ENCODE measurements at places on chromosomes 3 and 15.

GRCh38 chr3:48187579-48188265 is 495 bp downstream of the CDC25A start:
- DNase-seq = no peak

DNA sequence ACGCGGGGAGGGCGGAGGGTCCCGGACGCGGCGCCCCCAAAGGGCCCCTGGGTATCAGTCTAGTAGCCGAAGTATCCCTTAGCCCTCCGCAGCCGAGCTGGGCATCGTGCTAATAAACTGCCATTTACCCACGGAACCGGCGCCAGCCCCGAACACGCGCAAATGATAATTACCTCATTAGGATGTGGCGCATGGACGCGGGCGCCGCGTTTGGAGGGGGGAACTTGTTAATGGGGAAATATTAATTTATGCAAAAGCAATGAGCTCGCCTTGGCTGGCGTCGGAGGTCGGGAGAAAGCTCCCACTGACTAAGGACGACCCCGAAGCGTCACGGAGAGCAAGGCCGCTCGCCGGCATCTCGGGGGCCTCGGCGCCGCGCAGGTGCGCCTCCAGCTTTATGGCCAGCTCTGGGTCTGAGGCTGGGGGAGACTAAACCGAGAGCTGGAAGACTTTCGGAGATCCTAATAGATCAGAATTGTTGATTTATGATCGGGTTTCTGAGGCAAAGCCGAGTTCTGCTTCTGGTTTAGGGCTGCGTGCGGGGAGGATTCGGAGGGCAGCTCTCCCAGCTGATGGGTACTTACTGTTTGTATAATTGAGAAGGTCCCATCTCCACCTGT is 474 bp upstream of the FEZF2 start:
- no peak for DNase-seq

GRCh38 chr3:37074178-37074577 is 80.9 kb downstream of the MLH1 start:
- DNase-seq = no peak

- no peak for DNase-seq
Observed at GRCh38 chr3:149356630-149357029, 20.8 kb downstream of the TM4SF1 start.

DNA sequence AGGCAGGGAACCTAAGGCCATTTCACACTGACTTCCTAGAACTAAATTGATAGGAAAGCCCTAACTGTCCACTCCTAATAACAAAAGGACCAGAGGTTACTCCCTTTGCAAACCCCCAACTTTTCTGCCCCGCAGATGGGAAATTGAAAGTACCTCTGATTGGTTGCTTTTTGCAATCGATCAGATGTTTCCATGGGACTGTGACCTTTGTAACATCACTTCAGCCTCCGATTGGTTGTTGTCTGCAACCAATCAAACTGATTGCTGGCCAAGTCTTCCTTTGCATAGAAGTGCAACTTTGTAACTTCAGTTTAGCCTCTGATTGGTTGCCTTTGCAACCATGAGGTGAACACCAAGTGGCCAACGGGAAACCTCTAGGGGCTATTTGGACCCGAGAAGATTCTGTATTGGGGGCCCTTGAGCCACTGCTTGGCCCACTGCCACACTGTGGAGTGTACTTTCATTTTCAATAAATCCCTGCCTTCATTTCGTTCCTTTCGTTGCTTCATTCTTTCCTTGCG is 11.3 kb upstream of the KNL1 start:
- no peak for DNase-seq

GRCh38 chr3:29614954-29615353 is 334.1 kb downstream of the RBMS3 start:
- no peak for DNase-seq

DNA sequence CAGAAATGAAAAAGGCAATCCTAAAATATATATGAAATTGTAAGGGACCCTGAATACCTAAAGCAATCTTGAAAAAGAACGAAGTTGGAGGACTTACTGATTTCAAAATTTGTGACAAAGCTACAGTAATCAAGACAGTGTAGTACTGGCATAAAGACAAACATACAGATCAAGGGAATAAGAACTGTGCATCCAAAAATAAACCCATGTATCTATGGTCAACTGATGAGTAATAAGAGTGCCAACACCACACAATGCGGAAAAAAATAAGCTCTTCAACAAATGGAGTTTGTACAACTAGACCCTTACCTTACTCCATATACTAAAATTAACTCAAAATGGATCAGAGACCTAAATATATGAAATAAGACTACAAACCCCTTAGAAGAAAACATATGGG is 29.6 kb downstream of the GSK3B start:
- no peak for DNase-seq

DNA sequence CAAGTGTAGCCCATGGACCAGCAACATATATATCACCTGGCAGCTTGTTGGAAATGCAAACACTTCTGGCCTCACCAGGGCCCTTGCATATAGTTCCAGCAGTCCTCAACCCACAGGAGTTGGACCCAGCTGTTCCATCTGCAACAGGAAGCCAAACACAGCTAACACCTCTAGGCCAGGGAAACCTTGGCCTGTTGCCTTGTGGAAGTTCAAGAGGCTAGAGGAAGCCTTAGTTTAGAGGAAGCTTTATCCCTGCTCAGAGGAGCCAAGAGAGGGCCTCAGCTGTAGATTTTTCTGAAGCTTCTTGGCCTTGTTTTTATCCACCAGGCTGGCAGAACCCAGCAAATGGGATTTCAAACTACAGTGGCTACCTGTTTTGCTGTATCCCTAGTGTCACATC is 11.4 kb downstream of the FHIT start:
- no peak for DNase-seq

DNA sequence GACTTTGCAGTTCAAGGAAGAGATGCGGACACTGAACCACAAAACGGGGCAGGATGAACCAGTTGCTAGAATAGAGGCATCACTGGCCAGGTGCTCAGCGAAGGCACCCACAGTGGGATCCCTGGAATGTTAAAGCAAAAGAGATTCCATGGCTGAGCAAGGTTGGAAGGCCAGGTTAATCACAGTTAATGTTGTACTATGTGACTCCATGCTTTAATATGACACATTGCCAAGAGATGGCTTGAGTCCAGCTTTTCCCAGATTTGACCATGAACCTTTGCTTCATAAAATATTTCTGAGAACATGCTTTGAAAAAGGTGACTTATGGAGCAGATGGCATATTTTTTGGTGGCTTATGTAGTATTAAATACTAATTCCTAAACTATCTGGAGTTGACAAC is 76.2 kb upstream of the CMTM7 start:
- DNase-seq = no peak

GRCh38 chr3:68706536-68706935 is 225.8 kb downstream of the TAFA4 start:
- no peak for DNase-seq

DNA sequence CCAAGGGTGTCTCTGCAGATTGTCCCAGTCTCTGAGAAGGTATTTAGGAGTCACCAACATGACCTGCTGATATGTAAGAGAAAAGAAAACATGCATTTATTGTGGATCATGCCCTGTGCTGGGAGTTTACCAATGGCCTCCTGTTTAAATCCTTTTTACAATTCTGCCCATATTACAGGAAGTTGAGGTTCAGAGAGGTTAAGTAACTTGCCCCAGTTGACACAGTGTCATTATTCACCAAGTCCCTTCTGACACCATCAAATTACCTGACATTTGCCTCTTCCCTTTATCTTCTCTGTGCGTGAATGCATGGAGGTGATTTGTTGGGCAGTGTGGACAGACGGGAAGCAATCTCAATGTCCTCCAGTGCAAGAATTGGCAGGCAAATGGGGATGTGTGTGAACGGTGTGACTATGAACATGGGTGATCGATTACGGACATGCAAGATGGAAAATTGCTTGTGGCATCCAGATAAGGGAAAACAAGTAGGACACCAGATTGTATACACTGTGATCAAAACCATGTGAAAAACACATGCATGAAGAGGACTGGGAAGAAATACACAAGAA is 27.3 kb downstream of the ZNF710 start:
- no peak for DNase-seq

DNA sequence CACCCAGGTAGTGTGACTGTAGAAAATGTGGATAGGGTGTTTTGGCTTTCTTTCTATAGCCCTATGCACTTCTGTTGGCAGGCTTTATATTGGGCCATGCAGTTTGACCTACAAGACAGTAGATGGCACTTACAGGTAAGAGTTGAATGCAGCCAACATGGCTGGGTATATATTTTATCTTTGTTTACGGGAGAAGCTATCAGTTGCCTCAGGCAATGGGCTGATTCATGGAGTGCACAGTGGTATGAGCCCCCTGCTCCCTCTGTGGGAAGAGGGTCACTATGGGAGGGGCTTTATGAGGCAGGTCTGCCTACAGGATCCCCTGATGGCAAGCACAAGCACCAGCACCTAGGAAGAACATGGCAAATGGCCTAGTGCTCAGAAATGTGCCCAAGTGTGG is 301.2 kb upstream of the CDIN1 start:
- DNase-seq = no peak

GRCh38 chr3:143155756-143156155 is 36.2 kb downstream of the CHST2 start:
- DNase-seq = no peak

DNA sequence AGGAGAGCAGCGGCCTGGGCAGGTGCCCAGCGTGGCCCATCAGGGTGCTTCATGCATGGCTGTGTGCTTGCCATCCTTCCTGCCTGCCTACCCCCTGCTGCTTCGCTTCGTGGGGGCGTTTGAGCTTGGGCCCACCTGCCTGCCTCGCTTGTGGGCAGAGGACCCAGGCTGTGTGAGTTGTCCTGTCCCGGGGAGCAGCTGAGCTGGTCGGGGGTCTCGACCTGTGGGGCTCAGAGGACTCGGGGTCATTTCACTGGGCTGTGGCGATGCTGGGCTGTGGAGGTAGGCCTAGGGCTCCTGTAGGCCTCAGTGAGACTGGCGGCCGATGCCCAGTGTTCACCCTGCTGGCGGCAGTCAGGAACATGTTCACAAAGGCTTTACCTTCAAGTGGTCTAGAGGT is 12.1 kb upstream of the STAB1 start:
- no peak for DNase-seq

DNA sequence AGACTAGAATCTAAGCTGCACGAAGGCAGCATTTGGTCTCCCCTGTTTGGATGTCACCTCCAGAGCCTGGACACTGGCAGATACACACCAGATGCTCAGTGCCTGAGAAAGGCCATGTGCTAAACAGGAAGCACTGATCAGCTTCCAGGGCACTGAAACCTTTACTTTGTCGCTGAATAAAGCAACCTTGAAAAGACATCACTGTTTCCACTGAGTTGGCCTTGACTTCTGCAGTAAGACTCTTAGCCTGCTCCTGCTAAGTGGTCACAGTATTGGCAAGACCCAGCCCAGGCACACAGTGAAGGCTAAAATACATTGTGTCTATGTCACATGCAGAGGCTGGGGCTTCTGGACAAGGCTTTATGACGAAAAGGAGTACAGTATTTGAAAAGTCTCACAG is 104.3 kb upstream of the ICE2 start:
- peak; percentile 24 for DNase-seq

GRCh38 chr3:195739561-195740111 is 18.9 kb downstream of the MUC20 start:
- no peak for DNase-seq

- no peak for DNase-seq
Observed at GRCh38 chr3:12681943-12682390, 18.1 kb upstream of the RAF1 start.

GRCh38 chr3:35422101-35422500 is 217.2 kb upstream of the ARPP21 start:
- no peak for DNase-seq

GRCh38 chr15:79451361-79451999 is 19.3 kb downstream of the MINAR1 start:
- DNase-seq = no peak

DNA sequence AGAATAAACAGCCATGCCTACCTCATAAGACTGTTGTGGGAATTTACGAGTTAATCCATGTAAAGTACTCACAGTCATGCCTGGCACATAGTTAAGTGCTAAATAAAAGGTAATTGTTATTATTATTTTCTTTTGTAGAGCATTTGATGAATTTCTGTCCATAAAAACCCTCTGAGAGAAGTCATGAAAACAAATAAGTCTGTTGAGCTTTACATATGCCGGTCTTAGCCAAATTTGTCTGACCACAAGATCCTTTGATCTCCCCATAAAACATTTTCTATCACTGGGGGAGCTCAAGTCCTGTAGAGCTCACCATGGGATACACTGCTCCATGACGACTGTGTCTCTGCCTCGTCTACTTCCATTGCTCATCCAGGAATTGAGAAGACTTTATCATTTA is 114.0 kb downstream of the MAGI1 start:
- no peak for DNase-seq

DNA sequence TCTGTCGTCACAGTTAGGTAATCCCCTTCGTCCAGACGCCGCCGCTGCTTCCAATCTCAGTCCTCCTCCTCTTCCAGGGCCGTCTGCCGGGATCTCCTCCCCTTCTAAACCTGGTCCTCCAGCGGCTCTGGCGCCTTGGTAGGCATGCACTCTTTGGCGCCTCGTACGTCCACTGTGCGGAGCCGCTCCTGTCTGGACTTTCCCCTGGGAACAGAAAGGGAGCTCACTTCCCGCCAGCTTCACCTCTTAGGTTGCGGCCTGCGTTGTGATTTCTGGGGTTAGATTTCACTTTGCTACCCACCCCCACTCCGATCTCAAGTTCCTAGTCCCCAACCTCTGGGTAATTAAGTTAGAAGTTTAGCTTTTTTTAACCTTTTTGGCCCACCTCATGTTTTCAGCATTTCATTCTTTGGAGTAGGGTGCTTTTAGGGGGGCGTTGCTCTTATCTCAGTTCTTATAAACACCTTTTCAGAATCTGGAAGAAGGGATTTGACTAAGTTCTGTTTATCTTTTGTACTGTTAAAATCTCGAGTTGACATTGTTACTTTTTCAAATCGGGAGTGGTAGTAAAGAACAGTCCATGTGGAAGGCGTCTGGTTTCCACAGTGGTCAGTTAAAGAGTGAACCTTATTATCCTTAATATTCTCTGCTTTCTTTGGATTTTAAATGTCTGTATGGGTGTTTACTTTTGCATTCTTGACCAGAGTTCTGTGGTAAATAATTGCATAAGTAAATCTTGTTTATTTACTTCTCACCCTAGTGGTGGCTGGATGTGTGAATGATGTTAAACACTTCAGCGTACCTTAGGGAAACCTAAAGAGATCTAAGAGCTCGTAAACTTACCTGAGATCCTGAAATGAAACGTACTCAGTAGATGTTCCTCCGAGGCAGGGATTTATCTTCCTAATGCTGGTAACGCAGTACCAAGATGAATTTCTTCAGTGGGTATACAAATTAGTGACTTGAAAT is 611 bp downstream of the CTDSPL2 start:
- no peak for DNase-seq

GRCh38 chr3:18300916-18301315 is 124.2 kb downstream of the SATB1 start:
- no peak for DNase-seq

- DNase-seq = no peak
Observed at GRCh38 chr15:27087651-27088583, 116.9 kb downstream of the GABRG3 start.

Measured in CD4-positive, alpha-beta T cell treated with Interleukin-6 at 100 ng/mL for 8 hours (primary cell).